Stimulated activated CD8-positive, alpha-beta memory T cell treated with anti-CD3 and anti-CD28 coated beads, Interleukin-7, amount 100 ng/mL, for 24 hours (primary cell): ENCODE measurements at places on chromosomes 11 and 22.

DNA sequence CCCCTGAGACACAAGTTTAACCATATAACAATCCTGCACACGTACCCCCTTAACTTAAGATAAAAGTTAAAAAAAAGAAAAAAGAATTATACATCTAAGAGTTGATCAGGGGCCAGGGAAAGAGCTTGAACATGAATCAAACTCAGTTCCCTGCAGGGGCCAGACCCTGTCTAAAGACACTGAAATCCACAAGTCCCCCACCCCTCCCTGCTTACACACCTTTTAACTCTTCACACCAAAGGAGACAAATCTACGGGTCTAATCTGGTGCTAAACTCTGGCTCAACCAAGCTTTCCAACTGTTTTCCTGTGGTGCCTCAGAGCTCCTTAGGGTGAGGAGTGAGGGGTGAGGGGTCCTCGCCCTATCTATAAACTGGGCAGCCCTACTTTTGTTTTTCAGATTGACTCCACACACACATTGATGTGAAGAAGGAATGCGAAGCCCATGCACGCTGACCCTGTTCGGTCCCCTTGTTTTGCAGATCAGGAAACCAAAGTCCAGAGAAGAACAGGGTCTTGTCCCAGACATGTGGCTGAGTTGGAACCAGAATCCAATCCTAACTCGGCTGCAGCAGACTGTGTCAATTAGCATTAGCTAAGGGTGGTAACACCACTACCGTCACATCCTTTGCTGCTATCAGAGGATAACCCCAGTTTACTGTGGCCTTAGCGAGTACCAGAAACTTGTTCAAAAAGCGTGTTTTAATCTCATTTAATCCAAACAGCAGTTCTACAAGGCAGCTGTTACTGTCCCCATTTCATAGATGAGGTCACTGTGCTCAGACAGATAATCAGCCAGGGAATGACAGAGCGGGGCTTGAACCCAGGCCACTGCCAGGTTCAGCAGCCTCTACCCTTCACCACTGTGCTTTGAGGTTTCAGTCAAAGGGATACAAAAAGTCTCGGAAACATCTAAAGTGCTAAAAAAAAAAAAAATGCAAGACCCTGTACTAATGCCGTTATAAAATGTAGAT is 145.2 kb upstream of the SYT13 start:
- DNase-seq, result no peak

- DNase-seq, result peak; percentile 16
Measured at GRCh38 chr22:21587803-21588611, 20.5 kb downstream of the UBE2L3 start.

DNA sequence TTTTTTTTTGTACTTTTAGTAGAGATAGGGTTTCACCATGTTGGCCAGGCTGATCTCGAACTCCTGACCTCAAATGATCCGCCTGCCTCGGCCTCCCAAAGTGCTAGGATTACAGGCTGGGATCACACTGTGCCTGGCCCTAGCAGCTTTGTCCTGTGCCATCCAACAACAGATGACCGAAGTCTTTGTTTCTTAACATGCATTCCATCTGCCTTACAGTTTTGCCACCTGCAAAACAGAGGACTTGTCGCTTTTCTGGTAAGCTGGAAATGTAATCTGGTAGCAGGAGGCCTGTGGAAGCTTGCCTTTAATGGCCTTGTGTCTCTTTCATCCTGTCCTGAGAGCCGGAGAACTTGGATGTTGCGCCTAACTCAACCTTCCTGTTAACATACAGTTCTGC is 58.7 kb upstream of the PPP6R3 start:
- no peak for DNase-seq

DNA sequence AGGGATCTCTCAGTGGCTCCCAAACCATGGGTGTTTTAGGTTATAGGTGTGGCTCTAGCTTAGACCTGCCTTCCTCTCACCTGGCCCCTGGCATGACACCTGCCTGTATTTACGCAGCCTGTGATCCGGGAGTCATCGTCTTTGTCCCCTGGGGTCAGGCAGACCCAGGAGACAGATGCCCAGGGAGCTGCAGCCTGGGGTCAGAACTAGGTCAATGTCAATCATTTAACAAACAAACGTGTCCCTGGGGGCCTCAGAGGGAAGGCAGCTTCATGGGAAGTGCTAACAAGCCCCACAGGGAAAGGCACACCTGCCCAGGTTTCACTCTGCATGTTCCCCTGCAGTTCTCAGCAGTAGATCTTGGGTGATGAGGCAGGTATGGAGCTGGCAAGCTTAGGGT is 12.0 kb downstream of the BACE1-AS start:
- no peak for DNase-seq

- no peak for DNase-seq
Measured at GRCh38 chr11:59754494-59754858, 700 bp upstream of the STX3 start.

DNA sequence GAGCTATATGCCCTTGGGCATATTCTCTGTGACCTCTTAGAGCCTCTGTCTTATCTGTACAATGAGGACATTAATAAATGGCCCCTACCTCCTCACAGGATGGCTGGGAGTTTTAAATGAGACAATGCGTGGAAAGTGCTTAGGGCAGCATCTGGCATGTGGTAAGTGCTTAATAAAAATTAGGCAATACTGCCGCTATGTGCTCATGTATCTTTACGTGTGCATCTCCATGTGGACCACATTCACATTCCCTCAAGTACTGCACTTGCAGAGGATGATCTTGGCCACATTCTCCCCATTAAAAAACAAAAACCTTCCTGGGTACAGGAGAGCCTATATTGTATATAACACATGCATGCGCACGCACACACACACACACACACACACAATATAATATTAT is 19.1 kb upstream of the BSX start:
- DNase-seq, result no peak

DNA sequence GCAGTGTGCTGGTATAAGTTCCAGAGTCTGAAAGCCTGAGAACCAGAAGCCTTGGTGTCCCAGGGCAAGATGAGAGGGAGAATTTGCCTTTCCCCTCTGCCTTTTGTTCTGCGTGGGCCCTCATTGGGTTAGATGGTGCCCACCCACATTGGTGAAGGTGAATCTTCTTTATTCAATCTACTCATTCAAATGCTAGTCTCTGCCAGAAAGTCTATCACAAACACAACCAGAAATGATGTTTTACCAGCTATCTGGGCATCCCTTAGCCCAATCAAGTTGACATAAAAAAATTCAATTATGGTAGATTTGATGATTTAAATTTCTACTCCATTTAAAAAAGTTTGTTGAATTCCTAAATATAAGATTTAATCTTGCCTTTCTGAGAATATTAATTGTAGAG is 22.2 kb downstream of the CSTPP1 start:
- no peak for DNase-seq

DNA sequence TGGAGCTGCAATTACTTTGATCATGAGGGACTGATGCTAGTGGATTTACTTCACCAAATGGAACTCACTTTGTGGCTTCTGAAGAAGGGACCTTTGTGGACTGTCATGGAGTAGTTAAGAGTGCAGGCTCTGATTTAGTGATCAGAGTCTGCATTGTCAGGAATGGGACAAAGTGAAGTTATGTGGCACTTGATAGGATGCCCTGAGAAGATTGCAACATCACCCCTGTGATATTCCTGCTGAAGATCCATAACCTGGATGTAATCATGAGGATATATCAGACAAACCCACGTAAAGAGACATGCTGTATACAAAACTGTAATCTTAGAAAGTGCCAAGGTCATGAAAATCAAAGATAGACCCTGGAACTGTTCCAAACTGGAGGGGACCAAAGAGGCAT is 1.6 kb upstream of the TFIP11 start:
- DNase-seq, result no peak

DNA sequence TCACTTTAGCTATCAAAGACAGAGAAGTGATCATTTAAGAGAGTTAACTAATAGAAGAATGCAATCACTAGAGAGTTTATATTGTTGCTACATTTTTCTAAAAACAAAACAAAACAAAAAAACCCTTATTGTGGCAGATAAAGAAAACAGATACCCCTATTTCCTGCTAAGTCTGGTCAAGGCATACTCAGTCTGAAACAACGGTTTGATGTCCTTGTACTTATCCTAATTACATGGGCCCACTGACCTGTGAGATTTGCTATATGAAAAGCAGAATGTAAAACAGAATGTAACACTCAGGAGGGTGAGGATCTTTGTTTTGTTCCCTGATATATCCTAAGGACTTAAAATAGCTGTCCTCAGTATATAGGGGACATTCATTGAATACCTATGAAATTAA is 24.6 kb downstream of the MAML2 start:
- no peak for DNase-seq

GRCh38 chr11:2816941-2817421 is 68.6 kb downstream of the CDKN1C start:
- no peak for DNase-seq

GRCh38 chr22:36454916-36455570 is 26.4 kb downstream of the TXN2 start:
- peak; percentile 85 for DNase-seq

GRCh38 chr22:22425356-22425755 is 83.2 kb downstream of the ZNF280B start:
- no peak for DNase-seq

GRCh38 chr11:44987506-44987905 is 36.8 kb upstream of the TP53I11 start:
- no peak for DNase-seq

- DNase-seq, result no peak
Measured at GRCh38 chr11:131857246-131857645, 486.8 kb downstream of the NTM start.

DNA sequence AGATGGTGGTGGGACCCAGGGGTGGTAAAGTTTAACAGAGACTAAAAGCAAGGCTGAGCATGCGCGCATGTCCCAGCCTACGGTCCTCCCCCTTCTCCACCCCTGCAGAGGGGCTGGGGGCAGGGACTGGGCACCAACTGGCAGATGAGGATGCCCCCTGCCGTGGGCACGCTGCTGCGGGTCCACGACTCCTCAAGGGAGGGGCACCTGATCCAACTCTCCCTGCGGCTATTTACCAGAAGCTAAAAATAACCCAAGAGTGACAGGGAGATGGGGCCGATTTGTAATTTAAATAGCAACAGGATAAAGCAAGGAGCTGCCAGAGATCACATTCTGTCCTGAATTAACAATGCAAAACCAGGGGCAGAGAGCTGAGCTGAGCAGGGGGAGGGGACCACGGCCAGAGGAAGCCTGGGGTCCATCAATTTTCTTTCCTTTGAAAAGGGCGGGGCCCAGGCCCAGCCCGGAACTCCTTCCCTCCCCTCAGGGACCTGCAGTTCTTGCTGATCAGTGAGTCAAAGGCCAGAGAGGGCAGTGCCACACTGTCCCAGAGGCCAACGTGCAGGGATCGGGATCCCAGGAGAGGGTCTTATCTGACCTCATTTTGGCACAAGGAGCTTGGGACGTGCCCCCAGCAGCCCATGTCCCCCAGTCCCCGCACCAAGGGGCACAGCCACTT is 8.1 kb upstream of the DGKZ start:
- DNase-seq, result no peak

- DNase-seq, result no peak
Measured at GRCh38 chr11:122322329-122322728, 206.3 kb upstream of the BLID start.

- no peak for DNase-seq
Measured at GRCh38 chr22:22558071-22558971, 744 bp downstream of the PRAME start.

DNA sequence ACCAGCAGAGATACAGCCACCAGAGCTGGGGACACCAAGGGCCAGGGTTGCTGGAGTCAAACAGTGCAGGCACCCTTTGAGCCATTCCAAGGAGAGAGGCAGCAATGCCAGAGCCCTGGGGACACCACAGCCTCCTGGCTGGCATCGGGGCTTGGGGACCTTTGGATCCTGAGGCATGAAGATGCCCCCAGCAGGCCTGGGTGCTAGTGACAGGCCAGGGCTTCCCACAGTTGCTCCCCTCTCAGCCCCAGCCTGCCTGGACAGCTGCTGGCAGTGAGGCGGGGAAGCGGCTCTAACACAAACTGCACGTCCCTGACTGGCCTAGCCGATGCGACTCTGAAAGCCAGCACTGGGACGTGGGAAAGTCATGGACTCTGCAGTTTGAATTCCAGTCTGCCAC is 2.7 kb downstream of the CD5 start:
- DNase-seq, result no peak

DNA sequence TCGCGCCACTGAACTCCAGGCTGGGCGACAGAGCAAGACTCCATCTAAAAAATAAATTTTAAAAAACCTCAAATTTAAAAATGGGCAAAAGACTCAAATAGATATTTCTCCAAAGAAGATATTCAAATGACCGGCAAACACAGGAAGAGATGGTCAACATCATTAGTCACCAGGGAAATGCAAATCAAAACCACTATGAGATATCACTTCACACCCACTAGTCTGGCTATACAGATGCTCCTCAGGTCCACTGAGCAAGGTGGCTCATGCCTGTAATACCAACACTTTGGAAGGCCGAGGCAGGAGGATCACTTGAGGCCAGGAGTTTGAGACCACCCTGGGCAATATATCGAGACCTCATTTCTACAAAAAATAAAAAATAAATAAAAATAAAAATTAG is 43.3 kb upstream of the SLC35C1 start:
- DNase-seq, result no peak

DNA sequence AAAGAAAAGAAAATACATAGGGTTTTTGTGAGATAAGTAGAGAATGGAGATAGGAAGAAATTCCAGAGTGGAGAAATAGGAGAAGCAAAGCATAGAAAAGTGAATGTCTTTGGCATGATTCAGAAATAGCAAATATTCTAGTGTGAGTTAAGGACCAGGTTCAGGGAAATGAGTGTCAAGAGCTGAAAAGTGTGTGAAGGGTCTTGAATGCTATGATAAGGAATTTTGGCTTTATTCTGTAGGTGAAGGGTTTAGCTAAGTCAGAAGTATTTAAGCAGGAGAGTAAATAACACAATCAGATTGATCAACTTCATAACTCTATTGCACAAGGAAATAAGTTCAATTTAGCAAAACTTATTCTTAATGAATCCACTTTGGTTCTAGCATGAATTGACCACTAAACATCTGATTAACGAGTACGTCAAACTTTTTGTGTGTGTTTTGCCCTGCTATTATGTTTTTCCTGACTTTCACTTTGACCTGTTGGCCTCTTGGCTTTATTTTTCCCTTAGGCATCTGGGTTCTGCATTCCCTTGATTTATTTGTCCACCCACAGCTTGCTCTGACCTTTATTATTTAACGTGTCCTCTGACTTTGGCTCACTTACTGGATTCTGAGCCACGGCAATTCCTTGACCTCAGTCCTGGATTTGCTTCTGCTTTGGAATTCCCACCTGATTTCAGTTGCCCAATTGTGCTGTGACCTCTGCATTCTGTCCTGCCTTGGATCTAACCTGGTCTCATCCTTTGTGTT is 11.9 kb upstream of the TMEM218 start:
- no peak for DNase-seq

- DNase-seq, result no peak
Measured at GRCh38 chr11:132549001-132549400, 983.3 kb downstream of the OPCML start.

- DNase-seq, result no peak
Measured at GRCh38 chr11:77557553-77557952, 32.2 kb upstream of the AQP11 start.

GRCh38 chr11:47111318-47111804 is 65.3 kb downstream of the ARFGAP2 start:
- no peak for DNase-seq

GRCh38 chr11:59135648-59136461 is 6.8 kb upstream of the FAM111A start:
- peak; percentile 85 for DNase-seq
